ENCODE measurements at places on chromosomes 13 and 19.

- DNase-seq = no peak
These were observed 520.2 kb downstream of the RFC3 start for GRCh38 chr13:34338102-34338501.

DNA sequence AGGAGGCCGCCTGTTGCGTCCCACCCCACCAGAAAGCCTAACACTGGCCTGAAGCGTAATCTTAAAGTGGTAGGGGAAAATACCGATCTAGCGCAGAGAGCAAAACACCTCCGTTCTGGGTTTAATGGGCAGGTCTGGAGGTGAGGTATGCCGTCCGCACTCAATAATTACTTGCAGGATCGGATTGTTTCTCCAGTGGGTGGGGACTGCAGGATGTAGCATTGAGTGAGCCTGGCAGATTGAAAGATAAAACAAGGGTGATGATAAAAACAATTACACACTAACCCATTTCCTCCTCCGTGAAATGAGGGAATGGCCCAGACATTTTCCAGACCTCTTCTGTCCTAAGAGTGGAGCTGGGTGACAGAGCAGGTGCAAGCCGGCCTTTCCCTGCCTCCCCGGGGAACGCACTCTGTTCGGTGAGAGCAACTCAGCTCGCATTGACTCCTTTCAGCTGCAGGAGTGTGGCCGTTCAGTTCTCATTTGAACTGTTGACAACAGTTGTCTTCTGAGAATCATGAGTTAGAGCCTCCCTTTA lies 110.2 kb upstream of the DOCK9 start:
- DNase-seq = no peak

- DNase-seq = no peak
These were observed 26.9 kb downstream of the TMED1 start for GRCh38 chr19:10808937-10809649.

- no peak for DNase-seq
These were observed 44.5 kb downstream of the VWA8 start for GRCh38 chr13:41916173-41916954.

DNA sequence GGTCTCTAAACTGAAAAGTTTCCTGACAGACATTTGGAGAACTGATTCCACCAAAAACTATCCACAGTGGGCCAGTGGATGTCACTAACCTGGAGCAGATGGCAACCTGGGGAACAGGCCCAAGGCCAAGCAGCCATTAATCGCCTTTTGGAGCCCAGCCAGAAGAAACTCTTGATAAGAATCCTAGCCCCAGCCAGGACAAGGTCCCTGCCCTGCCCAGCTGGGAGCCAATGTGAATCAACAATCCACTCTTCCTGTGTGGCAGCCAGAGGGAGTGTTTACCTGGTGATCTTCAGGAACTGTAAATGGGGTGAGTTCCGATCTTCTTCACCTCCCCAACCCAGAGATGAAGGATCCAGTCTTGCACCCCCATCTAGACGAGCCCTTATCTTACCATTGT lies 14.5 kb upstream of the IGSF23 start:
- no peak for DNase-seq

GRCh38 chr13:49495783-49496762 lies at the start of gene PHF11:
PHF11 (plus strand) TSS chr13:49495953; CDS start chr13:49496002, 49 bp downstream.
- DNase-seq = peak; percentile 87

- peak; percentile 84 for DNase-seq
These were observed 736 bp downstream of the SMAD9 start for GRCh38 chr13:36919171-36919832.

Measured in right hindlimb (tissue), 1 donor.